ENCODE measurements at places on chromosomes 7 and 10.

- no peaks in the 10 kb centered on the region for H3K27me3 ChIP-seq
- H3K4me1 ChIP-seq = no peaks in the 10 kb centered on the region
- no peaks in the 10 kb centered on the region for H3K36me3 ChIP-seq
- no peak for DNase-seq
Observed at GRCh38 chr10:24642921-24643678, 80.6 kb downstream of the ARHGAP21 start.

DNA sequence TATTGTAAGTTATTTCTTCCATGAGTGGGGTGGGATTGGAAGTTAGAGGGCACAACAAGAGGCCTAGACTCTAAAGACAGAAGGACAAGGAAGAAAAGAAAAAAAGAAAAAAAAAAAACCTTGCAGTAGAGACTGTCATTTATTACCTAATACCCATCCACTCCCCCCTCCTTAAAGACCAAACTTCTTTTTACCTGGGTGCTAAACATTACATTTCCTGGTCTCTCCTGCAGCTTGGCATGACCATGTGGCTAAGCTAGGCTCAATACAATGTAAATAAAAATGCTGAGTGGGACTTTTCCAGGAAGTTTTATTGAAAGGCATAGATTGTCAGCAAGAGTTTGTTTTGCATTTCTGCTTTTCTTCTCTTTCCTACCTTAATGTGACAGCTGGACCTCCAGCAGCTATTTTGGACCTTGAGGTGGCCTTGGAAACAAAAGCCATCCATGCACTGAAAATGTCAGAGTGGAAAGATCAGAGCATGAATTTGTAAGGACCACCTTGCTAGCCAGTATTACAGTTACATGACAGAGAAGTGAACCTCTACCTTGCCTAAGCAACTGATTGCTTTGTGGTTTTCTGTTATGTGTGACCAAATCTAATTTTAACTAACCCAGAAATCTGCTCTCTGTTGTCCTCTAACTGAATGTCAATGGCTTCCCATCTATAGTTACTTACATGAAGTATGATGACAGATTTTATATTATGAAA, 81.3 kb upstream of the SFMBT2 start:
- peaks cover 32% of the 10 kb centered on the region for H3K4me1 ChIP-seq
- H3K27me3 ChIP-seq = no peaks in the 10 kb centered on the region
- no peak for DNase-seq
- no peaks in the 10 kb centered on the region for H3K36me3 ChIP-seq

- no peaks in the 10 kb centered on the region for H3K36me3 ChIP-seq
- no peak overlapping the region for H3K27ac ChIP-seq
- H3K4me1 ChIP-seq = no peaks in the 10 kb centered on the region
- no peaks in the 10 kb centered on the region for H3K27me3 ChIP-seq
- DNase-seq = no peak
- H3K4me3 ChIP-seq = no peak overlapping the region
Observed at GRCh38 chr10:98963608-98964007, 272.0 kb downstream of the HPSE2 start.

- no peak for DNase-seq
- H3K27ac ChIP-seq = no peak overlapping the region
Observed at GRCh38 chr7:84684836-84685480, 490.4 kb upstream of the SEMA3A start.
